HuH-7 (cell line): ENCODE measurements at places on chromosomes 1 and 21.
A peak's percentile ranks its signal among the peaks of the same experiment; 100 is the strongest.

- DNase-seq, result no peak
These were observed 40.6 kb upstream of the RAB4A start for GRCh38 chr1:229230140-229230892.

DNA sequence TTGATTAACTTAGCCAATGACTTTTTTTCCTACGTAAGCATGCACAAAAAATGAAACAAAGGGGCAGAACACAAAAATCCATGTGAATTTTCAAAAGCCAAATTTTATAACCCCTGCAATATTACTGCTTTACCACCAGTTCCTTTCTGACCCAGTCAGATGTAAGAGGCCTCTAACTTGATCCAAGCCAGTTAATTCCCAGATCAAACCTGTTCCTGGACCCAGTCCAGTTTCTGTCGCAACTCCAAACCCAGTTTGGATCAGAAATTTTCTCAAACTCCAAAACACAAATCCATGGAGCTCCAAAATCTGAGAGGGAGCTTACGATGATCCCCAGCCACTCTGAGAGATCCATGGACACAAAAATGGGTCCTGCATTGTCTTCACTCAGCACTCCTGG is 7.8 kb upstream of the ZYG11A start:
- DNase-seq, result no peak

- no peak for DNase-seq
These were observed 13.0 kb upstream of the ACBD6 start for GRCh38 chr1:180515364-180515763.

GRCh38 chr1:230806552-230806951 is 59.4 kb downstream of the CAPN9 start:
- no peak for DNase-seq

- DNase-seq, result peak; percentile 92
These were observed at the start of gene BPNT1 for GRCh38 chr1:220089650-220090556. Gene BPNT1, minus strand, starts transcription at chr1:220089788. Its CDS starts 9,942 bp downstream, at chr1:220079846.

DNA sequence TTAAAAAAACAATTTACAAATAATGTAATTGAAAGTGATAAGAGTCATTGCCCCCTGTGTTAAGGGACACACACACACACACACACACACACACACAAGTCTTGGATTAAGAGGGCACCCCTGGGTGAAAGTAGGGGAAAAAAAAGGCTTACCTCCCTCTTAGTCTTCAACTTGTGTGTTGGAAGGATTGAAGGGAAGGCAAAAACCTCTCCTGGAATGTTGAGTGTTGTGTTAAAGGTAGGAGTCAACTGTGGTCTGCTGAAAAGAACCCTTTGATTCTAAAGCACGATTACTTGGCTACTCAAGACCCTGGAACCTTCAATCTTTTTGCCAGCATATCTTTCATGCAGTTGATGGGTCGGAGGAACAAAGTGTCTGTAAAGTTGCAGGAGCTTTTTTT is 6.4 kb downstream of the PBX1 start:
- DNase-seq, result no peak

- no peak for DNase-seq
These were observed 376.5 kb downstream of the ADGRL2 start for GRCh38 chr1:82177192-82177591.

GRCh38 chr21:41964171-41964570 is 10.4 kb upstream of the C2CD2 start:
- DNase-seq, result no peak

- no peak for DNase-seq
These were observed 4.2 kb downstream of the C1orf159 start for GRCh38 chr1:1111516-1112236.

DNA sequence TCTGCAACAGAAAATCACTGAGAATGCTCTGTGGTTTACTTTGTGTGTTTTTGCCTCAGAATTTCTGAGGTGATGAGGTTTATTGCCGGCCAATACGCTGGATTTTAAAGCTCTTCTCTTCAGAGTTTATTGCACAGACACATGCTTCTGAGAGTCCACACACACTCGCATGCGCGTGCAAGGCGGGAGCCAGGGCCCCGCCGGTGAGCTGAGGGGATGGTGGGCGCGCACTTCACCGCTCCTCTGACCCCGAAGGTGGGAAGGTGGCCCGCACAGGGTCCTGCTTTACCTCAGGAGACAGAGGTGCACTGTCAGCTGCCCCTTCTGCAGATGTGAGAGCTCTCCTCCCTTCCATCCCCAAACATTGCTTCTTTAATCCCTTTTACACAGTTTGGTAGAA is 158.4 kb upstream of the MAGI3 start:
- DNase-seq, result no peak

DNA sequence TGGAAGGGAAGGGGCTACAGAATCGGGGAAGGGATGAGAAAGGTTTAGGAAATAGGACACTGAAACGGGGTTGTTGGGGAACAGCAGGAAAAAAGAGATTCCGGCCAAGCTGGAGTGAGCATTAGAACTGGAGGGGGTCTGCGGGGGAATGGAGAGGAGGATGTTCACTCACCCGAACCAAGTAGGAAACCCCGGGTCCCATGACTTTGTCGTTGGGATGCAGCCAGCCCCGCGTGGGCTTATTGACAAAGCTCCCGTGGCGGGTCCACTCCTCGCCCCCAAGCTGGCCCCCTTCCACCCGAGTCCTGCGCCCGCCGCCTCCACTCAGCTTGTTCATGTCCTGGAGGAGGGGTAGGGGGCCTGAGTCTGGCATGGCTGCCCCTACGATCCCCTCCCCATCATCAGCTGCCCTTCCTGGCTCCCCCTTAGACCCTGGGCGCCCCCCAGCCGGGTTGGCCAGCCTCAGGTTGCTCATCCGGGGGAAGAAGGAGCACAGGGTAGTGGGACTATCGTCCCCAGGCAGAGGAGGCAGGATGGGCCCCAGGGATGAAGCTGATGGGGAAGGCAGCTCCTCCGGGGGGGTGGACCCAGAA is 591 bp downstream of the SHC1 start:
- DNase-seq, result no peak

DNA sequence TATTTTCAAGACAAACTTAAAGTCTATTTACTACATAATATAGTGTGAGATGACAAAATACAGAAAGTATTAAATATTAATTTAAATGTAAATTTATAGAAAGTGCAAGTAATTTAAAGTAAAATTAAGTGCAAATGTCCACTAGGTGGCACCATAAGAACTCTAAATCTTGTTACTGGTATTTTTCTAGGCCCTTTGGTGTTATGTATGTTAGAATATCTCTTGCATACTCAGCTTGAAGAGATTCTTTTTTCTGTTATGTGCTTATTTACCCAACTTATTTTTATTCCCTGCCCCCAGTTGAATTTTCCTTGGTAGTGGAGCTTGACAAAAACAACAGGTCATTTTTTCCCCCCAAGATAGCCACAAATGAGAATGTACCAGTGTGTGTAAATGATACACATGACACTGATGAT is 71.5 kb downstream of the RPS6KC1 start:
- no peak for DNase-seq

DNA sequence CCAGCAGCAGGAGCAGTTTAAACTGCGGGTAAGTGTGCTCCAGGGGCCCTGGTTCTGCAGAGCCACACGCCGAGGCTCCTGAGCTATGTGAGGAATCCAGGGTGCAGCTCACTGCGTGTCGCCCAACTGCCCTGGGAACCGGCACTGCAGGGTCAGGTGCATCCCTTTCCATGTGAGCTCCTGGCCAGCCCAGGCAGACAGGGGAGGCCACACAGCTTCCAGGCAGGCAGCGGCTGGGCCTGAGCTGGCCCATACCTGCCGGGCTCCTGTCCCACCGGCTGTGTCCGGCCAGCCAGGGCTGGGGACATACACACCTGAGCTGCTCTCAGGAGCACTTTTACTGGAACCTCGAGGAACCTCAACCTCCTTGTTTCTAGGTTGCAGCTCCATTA is 18.6 kb upstream of the COL18A1 start:
- DNase-seq, result no peak

GRCh38 chr21:21188513-21189195 is 190.4 kb downstream of the NCAM2 start:
- DNase-seq, result no peak

DNA sequence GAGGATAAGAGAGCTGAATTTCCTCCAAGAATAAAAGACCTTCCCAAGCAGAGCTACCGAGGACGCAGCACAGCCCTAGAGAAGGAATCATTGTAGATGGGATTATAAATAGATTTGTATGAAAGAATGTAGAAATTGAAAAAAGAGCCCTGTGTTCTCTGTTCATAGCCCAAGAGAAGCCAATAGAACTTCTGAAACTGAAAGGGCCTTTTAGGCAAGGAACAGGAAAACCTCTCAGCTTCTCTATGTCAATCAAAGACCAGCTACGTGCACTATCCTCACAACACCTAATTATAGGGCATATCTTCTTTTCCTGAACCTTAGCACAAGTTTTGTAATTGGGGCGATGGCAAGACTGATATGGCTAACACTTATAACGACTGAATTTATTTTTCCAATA is 192.4 kb upstream of the RNPC3 start:
- DNase-seq, result no peak

DNA sequence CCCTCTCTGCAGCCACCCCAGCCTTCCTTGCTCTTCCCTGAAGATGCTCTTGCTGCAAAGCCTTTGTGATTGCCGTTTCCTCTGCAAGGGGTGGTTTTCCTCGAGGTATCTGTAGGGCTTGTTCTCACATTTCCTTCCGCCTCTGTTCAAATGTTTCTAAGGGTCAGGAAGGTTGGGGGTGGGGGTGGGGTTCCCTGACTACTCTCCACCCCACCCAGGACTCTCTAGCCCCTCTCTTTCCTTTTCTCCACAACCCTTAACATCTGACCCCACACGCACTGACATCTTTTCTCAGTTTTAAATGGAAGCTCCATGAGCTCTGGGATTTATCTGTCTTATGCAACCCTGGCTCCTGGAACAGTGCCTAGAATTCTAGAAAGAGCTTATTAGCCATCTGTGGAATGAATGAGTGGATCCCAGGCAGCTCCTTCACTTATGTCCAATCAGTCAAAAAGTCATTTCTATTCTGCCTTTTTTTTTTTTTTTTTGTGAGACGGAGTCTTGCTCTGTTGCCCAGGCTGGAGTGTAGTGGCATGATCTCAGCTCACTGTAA is 27.3 kb upstream of the ZNF362 start:
- DNase-seq, result no peak

DNA sequence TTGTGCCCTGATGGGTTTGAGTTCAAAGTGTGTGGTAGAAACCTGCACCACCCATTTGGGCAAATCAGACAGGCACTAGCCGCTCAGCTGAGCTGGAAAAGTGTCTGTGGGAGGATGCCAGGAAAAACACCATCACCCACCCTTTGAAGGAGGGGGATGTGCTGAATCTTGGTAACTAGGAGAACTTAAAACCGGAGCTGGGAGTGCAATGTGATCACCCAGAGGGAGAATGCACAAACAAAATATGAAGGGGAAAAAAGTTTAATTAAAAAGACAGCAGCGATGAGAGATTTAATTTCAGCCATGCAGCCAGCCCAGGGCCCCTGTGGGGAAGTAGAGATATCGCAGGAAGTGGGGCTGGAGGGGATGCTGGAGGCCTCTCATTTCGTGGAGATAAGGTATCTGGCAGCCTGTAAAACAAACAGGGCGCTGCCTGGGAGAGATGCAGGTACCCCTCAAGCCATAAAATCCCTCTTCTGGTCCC is 86.8 kb upstream of the BCAR3 start:
- no peak for DNase-seq

DNA sequence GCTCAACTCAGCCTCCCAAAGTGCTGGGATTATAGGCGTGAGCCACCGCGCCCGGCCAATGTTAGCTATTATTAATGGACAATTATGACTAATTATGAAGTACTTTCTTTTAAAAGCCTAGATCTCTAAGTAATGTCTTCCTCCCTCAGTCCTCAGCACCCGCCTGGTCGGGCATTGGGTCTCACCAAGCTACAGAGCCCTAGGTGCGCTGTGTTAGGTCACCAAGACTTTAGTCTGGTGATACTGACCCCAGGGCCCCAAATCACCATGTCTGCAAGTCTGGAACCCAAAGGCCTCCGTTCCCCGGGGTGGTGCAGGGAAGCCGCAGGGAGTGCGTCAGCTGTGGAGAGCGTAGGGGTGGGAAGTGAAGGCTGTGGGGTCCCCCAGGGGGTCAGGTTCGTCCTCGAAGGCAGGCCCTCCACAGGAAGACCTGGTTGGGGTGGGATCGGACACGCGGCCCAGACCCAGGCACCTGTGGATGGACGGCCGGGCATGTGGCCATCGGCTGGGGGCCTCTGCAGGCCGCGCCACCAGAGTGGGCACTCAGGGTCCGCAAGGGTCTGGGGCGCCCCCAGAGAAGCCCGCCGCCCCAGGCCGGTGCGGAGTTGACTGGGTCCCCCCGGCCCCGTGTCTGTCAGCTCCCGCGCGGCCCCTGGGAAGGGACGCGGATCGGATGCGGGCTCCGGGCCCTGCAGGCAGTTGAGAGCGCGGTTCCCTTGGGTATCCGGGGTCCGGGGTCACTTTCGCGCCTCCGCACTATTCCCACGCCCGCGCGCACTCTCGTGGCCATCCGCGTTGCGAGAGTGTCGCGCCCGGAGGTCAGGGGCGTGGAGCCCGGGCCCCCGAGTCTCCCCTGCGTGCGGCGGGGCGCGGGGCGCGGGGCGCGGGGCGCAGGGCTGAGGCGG is 710 bp upstream of the PDXK start:
- no peak for DNase-seq

DNA sequence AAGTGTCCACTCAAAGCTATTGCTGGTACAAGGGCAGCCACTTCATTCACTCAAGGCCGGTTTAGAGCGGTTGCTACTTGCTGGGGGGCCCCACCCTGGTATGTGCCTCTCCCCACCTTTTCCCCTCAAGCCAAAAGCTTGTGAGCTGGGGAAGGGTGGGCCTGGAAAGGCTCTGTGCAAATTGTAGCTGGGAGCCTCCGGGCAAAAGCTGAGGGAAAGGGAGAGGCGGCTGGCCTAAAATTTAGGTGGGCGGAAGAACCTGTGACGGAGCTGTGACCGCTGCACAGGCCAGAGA is 306 bp upstream of the SH3D21 start:
- no peak for DNase-seq

- DNase-seq, result no peak
These were observed 7.8 kb upstream of the LRRC47 start for GRCh38 chr1:3803905-3804626.

GRCh38 chr1:170095976-170096748 is 21.7 kb upstream of the KIFAP3 start:
- DNase-seq, result no peak

- no peak for DNase-seq
These were observed 960 bp downstream of the MX2 start for GRCh38 chr21:41362605-41363369.

DNA sequence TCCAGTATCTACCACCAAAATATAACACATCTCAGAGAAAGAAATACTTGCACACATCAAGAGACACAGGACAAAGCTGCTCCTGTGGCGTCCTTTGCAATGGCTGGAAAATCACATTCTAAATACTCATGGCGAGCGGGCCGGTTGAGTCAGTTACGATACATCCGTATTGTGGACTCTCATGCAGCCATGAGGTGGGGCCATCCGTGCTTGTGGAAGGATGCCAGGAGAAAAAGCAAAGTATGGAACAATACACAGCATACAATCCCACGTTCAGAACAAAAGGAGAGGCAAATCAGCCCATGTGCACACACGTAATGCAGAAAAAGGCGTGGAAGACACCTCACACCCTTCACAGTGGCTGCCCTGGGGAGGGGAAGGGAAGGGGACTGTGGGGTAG is 13.1 kb downstream of the ATP13A2 start:
- DNase-seq, result no peak

- DNase-seq, result no peak
These were observed 76.9 kb upstream of the CCDC190 start for GRCh38 chr1:162937716-162938395.

GRCh38 chr1:154445040-154445472 is 39.9 kb downstream of the IL6R start:
- no peak for DNase-seq

- no peak for DNase-seq
These were observed 55.7 kb downstream of the ADGRL4 start for GRCh38 chr1:78950826-78951225.
